Esophagus squamous epithelium (tissue), 5 donors: ENCODE measurements at places on chromosomes 7 and 10. TPM values are rescaled to one million over a fixed set of nuclear protein-coding genes. Genes with fewer than 3 reads are reported as not detected.

DNA sequence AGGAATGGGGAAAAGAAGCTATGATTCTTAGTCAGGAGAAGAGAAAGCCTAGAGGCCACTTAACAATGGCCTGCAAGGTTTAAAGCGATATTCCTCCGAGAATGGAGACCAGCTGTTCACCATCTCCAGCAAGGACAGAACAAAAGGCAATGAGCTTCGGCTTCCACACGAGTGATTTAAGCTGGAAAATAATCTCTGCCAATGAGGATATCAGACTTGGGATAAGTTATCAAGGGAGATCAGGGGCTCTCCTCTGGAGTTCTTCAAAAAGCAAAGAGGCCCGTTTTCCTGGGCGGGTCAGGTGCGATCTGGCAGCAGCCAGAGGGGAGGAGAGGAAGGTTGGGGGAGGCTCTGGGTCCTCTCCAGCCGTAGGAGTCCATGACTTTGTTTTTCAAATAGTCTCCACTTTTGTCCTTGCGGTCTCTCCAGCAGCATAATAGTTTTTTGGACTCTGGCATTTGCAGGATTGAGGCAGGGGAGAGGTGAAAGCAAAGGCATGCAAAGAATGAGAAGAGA is 211.3 kb downstream of the SKIDA1 start:
- DNase-seq: no peak

- no peak for DNase-seq
Measured at GRCh38 chr7:77330169-77330882, 85.8 kb downstream of the GSAP start.

GRCh38 chr10:114362826-114363355 is 41.4 kb downstream of the AFAP1L2 start:
- no peak for DNase-seq

DNA sequence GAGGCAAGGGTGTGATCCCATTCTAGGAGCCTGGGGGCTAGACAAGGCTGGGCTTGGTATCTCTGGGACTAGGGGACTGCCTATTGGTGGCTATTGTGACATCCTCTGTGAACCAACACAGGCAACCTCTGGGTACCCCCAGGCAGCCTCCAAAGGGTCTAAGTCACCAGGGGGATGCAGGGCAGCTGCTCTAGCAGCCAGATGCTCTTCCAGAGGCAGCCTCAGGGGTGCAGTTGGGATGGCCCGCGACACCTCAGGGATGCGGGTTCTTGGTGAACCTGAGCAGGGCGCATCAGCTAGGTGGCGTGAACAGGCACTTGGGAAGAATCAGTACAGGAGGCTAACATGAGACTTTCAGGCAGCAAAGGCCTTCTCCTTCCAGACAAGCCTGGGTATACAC is 1.6 kb upstream of the TMEM120A start:
- DNase-seq: no peak

DNA sequence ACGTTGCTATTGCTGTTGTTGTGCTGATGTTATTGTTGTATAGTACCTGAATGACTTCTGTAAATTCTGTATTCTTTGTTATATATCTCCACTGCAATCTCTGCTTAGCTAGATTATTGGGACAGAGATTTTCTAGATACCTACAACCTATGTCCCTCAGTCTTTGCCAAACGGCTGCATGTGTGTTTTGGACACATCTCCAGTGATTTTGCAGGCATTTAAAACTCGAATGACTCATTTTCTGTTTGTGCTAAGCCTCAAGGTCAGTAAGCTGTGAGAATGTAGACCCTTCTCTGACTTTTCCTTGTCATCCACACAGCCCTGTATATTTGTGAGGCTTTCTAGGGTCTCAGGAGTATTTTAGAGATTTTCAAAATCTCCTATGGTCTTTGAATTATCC is 410.7 kb downstream of the POM121L12 start:
- no peak for DNase-seq

Gene GJD4
- not detected for total RNA-seq

Gene SUN3
- not detected for total RNA-seq

- no peak for DNase-seq
Measured at GRCh38 chr7:121824276-121824675, 48.7 kb upstream of the PTPRZ1 start.

DNA sequence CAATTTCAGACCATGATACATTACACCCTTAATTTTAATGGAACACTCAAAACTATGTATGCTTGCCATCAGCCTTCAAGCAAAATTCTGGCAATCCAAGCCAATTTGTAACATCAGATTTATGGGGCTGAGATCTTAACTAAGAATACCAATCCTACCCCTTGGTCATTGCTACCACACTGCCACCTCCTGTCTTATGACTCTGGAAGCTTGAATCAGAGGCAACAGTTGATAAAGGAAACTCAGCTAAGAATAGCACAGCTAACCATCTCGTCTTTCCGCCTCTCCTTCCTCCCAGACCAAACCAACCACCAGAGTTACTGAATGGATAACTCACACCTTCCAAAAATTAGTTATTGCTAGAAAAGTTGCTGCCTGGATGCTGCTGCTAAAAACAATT is 7.4 kb downstream of the IGF2BP3 start:
- no peak for DNase-seq

- no peak for DNase-seq
Measured at GRCh38 chr10:94062611-94063010, 68.9 kb downstream of the PLCE1 start.

DNA sequence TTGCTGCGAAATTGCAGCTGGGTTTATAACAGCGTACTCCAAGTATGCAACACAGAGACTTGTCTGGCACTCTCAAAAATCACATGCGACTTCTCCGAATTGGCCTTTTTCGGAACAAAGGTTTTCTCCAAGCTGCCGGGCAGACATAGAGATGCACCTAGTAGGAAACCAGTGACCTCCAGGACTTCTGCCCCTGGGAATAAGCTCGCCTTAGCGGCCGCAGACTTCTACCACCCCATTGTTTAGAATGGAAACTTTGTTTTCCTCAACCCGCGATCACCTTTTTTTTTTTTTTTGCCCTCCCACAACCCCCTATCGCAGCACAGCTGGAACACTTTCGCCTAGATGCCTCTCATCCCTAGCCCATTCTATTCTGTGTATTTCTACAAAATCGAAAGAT is 4.9 kb upstream of the HOXA10 start:
- no peak for DNase-seq

- no peak for DNase-seq
Measured at GRCh38 chr10:130159192-130159794, 23.1 kb downstream of the GLRX3 start.

Gene POT1
- 12.6 TPM for total RNA-seq

GRCh38 chr7:152588350-152588749 is 87.6 kb downstream of the XRCC2 start:
- no peak for DNase-seq

DNA sequence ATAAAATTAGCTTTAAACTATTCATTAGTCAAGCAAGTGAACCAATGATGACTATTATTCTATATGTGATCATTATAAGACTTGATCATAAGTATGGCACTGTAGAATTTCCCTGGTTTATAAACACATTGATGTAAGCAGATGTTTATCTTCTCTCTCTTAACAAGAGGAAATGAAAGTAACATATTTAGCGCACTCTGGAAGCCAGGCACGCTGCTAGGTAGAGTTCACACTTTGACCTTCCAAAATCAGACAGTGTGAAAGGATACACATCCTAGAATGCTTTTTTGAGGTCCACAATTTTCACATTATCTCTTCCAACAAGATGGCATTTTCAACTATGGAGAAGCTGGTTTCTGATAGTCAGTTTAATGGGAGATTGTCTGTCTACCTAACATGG is 529.4 kb upstream of the IGFBP3 start:
- DNase-seq: no peak

- DNase-seq: no peak
Measured at GRCh38 chr10:103114876-103115275, 78.2 kb downstream of the NT5C2 start.

DNA sequence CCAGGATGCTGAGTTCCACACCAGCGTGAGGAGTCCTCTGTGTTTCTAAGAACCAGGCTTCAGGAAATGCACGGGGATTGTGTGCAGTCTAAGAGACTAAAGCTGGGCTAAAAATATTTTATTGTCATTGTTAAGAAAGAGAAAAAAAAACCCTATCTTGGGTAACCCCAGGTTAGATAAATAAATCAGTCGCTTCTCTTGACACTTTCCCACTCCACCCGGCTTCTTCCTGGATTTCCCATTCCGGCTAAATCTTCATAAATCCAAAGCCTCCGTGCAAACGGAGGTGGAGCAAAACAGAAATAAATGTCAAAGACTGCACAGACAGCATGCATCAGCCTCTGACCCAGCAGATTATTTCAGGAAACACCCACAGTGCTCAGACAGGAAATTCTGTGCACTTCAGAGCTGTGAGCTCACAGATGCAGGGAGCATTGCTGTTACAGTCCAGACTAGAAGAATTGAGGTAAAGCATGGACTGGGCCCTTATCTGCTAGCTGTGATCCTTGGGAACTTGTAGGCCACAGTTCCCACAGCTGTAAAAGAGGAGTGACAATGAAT is 44.8 kb upstream of the GRID1 start:
- no peak for DNase-seq

Gene GPR22
- not detected for total RNA-seq

Gene TMEM236
- 0.04 TPM for total RNA-seq

GRCh38 chr7:44595934-44596635 is 10.3 kb upstream of the OGDH start:
- DNase-seq: no peak

- DNase-seq: no peak
Measured at GRCh38 chr7:70446448-70447143, 685.3 kb upstream of the GALNT17 start.

- no peak for DNase-seq
Measured at GRCh38 chr10:47326306-47326926, 4.2 kb downstream of the GDF2 start.

Gene ECHDC3
- total RNA-seq: 9.9 TPM

DNA sequence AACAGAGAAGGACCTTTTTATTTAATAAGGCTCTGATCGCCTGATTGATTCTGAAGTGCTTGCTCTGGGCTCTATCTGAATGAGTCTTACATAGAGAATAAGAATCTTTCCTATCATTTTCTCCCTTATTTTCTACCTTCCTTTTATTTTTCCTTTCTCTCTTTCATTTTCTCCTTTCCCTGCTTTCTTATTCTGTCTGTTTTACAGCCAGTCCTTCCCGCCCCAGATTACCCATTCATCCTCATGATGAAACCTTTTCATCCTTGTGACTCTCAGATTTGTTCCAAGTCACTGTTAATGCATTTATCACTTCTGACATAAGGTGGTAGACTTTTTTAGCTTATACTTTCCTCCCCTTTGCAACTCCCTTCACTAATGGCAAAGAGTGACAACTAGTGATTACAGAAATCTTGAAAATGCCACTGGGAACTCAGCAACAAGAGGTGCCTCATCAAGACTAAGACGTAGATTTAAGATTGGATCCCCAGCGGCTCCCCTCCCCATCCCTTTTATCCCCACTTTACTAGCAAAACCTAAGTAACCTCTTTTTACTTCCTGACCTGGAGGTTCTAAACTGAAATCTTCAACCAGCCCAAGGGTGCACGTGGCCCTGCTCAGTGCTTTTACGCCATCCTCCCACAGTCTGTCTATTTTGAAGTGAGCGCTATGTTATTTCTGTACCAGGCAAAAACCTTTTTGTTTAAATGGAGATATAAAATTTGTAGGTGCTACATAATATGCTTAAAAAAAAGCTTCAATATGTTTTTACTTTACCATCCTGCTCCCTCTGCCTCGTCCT is 179.8 kb downstream of the DYNC1I1 start:
- no peak for DNase-seq

Gene CRYGN
- total RNA-seq: not detected

DNA sequence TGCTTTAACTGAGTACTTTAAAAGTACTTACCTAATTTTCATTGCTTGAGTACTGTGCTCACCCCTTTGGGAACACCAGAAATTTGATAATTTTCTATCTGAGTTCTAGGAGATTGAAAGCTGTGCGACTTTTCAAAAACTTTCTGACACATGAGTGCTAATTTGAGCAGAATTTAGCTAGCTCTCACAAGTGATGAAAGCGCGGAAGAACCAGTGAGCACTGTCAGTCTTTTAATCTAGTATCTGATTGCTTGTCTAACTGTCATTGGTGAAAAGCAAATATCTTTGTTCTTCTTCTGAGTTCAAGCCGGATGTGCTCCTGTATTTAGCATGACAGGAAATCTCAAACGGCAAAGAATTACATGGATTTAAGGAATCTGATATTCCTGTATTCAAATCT is 899.4 kb downstream of the CNTNAP2 start:
- DNase-seq: no peak

DNA sequence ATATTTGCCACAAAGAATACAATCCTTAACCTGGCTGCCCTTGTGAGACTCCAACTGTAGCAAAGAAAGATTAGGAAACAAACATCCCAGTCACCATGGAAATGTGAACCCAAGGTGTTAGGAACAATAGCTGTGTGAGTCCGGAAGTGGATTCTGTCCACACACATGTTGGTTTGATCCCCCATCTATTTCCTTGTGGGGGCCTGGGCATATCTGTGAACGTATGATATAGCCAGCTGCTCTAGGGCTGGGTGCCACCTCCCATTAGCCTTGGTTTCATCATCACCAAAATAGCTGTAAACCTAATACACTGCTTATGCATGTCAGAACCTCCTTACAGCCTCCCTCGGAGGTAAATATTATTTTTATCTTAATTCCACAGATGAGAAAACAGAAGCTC is 26.4 kb downstream of the GRK5 start:
- no peak for DNase-seq

- DNase-seq: no peak
Measured at GRCh38 chr7:43469051-43469450, 113.9 kb upstream of the STK17A start.

DNA sequence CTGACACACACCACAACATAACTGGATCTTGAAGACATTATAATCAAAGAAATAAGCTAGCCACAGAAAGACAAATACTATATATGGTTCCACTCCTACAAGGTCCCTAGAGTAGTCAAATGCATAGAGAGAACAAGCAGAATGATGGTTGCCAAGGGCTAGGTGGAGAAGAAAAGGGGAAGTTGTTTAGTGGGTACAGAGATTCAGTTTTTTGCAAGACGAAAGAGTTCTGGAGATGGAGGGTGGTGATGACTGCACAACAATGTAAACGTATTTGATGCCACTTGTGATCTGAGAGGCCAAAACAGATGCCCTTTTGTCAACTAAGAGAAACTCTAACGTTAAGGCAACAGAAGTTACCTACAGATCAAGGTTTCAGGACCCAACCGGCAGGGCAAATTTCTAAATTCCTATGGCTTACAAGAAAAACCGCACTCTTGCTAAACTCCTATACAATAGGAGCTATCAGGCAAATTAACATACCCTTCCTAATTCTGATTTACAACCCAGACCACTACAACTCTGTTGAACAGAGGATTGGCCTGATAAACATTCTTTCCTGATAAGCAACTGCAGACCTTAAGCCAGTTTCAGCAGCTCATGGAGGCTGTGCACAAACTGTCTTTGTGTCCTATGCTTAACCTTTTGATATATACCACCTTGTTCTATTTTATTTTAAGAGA is 69.0 kb downstream of the FAM107B start:
- DNase-seq: no peak

Gene EVX1
- not detected for total RNA-seq

- no peak for DNase-seq
Measured at GRCh38 chr10:71285180-71285545, 33.9 kb upstream of the SLC29A3 start.
